T-cell (primary cell): ENCODE measurements at places on chromosomes 13 and 19. TPM values are rescaled to one million over a fixed set of nuclear protein-coding genes. Genes with fewer than 3 reads are reported as not detected.
A peak's percentile ranks its signal among the peaks of the same experiment; 100 is the strongest.

DNA sequence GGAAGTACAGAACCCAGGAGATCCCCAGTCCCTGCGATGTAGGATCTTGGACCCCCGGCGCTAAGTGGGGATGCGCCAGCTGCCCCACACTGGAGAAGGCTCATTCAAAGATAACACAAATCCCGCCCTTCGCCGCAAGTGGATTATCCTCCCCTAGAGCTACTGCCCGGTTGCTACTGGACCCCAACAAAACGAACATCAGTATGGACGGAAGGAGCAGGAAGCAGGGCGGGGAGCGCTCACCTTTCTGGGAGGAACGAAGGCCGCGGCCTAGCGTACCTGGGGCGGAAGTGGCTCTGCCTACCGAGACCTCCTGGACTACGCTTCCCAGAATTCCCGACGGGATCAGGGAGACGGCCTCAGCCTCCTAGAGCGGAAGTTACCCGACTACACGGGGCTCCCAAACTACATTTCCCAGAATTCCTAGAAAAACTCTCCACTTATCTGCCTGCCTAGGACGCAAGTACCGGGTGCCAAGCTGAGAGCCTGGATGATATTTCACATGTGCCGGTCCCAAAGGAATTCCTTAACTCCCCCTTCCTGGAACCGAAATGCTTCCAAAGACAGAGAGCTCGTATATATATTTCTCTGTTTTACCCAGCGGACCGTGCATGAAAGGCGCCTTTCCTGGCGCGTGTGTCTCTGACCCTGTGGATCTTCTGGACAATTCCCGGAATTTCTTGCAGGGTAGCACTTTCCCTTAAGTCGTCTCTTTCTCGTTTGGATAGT lies at the start of gene ZNF112:
TSS of gene ZNF112 (minus strand) at position 298 of the 729 bp plus-strand sequence. CDS start 16,141 bp downstream, outside the sequence.
- peak; percentile 2 for DNase-seq

FUT3 gene
- total RNA-seq: 0.13 TPM

CACNG6 gene
- not detected for total RNA-seq

- DNase-seq: no peak
These were observed 8.9 kb downstream of the SGTA start for GRCh38 chr19:2774083-2774679.

GRCh38 chr19:38736036-38736412 lies 8.2 kb downstream of the CAPN12 start:
- peak; percentile 53 for DNase-seq

DNA sequence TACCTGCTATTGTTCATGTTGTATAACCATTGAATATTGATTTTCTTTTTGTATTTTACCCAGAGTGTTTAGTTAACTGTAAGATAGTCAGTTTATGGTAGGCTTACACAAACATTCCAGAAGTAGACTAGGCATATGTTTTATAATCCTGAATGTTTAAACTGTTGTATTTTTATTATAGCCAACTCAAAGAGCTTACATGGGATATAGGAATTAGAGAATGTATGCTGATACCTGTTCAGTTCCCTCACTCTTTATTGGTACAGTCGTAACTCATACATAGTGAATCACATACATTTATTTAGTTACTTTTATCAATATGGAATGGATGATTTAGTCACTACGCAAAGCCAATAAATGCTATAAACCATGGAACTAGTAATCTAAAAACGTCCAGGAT lies 657.9 kb downstream of the SLITRK5 start:
- DNase-seq: no peak

DNA sequence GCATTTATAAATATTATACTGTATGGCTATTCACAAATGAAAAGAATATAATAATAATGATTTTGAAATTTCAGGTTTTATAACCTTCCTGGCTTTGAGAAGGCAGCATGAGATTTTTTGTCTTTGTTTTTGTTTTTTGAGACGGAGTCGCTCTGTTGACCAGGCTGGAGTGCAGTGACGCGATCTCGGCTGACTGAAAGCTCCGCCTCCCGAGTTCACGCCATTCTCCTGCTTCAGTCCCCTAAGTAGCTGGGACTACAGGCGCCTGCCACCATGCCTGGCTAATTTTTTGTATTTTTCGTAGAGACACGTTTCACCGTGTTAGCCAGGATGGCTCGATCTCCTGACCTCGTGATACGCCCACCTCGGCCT lies 64.1 kb downstream of the ZNF429 start:
- DNase-seq: peak; percentile 46

ZNF737 gene
- 17.9 TPM for total RNA-seq

- no peak for DNase-seq
These were observed 27.4 kb upstream of the SIAH3 start for GRCh38 chr13:45878966-45879365.

- no peak for DNase-seq
These were observed 14.6 kb downstream of the RAB3D start for GRCh38 chr19:11324748-11325389.
